ENCODE measurements at places on chromosomes 5 and 9. TPM values are rescaled to one million over a fixed set of nuclear protein-coding genes. Genes with fewer than 3 reads are reported as not detected.

Gene B4GALT1
- 2.2 TPM for total RNA-seq

Gene GPRIN1
- 104 TPM for total RNA-seq

Gene ACTBL2
- total RNA-seq = not detected

Gene CARD9
- total RNA-seq = under 0.01 TPM

Gene ABO
- not detected for total RNA-seq

Gene PCDHGC3
- total RNA-seq = 45.7 TPM

Gene GARIN3
- total RNA-seq = not detected

Gene PCDH12
- total RNA-seq = 3.4 TPM

Gene NKD2
- total RNA-seq = 3.2 TPM

Gene ZNF782
- total RNA-seq = 28.0 TPM

Gene C5orf46
- total RNA-seq = not detected

Gene CCDC112
- total RNA-seq = 69.8 TPM

Gene HINT2
- total RNA-seq = 11.1 TPM

Gene SLC46A2
- total RNA-seq = not detected

Gene C5orf52
- total RNA-seq = not detected

Gene KCTD16
- 17.5 TPM for total RNA-seq

Gene SLC34A3
- not detected for total RNA-seq

Gene SH3PXD2B
- total RNA-seq = 13.8 TPM

Gene C9orf153
- total RNA-seq = 0.25 TPM

Gene PELO
- 19.9 TPM for total RNA-seq

Gene FOXD4
- 0.74 TPM for total RNA-seq

Gene CD72
- 0.49 TPM for total RNA-seq

Gene RASEF
- total RNA-seq = 0.25 TPM

Gene PCDHA1
- total RNA-seq = 6.6 TPM

Gene PROP1
- not detected for total RNA-seq

Gene ZNF366
- 1.5 TPM for total RNA-seq

Gene ANKRD55
- 1.2 TPM for total RNA-seq

Gene GMCL2
- total RNA-seq = not detected

Gene SUSD3
- 0.25 TPM for total RNA-seq

Gene LURAP1L
- 0.98 TPM for total RNA-seq

Gene PCDHGC5
- total RNA-seq = 4.7 TPM

Gene DIPK1B
- 18.2 TPM for total RNA-seq

Gene CDKN2B-AS1
- total RNA-seq = 0.25 TPM

Gene IFNA2
- total RNA-seq = not detected

Gene CTSV
- total RNA-seq = 0.74 TPM

Gene ENTPD2
- 0.25 TPM for total RNA-seq

Gene SEMA5A
- total RNA-seq = 17.9 TPM

Gene PPP3R2
- under 0.01 TPM for total RNA-seq

Gene DRD1
- 4.7 TPM for total RNA-seq

Gene RNF183
- total RNA-seq = not detected

Gene NTMT1
- total RNA-seq = 11.1 TPM

All from temporal lobe (tissue), 4 donors.